Cortex of kidney (tissue), 1 donor: ENCODE measurements at places on chromosomes 16 and 17.

- DNase-seq: no peak
Observed at GRCh38 chr16:13393816-13394215, 492.4 kb downstream of the SHISA9 start.

GRCh38 chr17:38907930-38908675, 17.3 kb upstream of the LASP1NB start:
- no peak for DNase-seq

DNA sequence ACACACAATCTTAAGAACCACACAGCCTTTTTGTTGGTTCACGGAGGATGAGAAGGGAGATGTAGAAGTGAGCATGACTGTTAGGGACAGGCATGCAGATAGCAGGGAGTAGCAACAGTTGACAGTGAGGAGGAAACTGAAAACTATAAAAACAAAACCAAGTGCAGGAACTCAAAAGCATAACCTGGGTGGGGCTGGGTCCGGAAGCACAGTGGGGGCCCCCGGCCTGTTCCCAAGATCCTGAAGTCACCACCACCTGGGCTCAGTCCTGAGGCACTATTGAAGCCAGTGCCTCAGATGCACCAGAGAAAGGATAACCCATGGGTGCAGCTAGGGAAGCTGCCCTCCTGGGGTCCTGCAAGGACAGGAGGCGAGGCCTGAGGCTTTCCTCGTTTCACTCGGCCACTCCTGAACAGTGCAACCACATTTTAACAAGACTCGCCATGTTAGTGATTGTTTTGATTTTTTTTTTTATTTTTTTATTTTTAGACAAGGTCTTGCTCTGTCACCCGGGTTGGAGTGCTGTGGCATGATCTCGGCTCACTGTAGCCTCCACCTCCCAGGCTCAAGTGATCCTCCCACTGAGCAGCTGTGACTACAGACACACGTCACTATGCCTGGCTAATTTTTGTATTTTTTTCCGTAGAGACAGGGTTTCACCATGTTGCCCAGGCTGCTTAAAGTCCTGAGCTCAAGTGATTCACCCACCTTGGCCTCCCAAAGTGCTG, 27.7 kb upstream of the CBX4 start:
- no peak for DNase-seq

DNA sequence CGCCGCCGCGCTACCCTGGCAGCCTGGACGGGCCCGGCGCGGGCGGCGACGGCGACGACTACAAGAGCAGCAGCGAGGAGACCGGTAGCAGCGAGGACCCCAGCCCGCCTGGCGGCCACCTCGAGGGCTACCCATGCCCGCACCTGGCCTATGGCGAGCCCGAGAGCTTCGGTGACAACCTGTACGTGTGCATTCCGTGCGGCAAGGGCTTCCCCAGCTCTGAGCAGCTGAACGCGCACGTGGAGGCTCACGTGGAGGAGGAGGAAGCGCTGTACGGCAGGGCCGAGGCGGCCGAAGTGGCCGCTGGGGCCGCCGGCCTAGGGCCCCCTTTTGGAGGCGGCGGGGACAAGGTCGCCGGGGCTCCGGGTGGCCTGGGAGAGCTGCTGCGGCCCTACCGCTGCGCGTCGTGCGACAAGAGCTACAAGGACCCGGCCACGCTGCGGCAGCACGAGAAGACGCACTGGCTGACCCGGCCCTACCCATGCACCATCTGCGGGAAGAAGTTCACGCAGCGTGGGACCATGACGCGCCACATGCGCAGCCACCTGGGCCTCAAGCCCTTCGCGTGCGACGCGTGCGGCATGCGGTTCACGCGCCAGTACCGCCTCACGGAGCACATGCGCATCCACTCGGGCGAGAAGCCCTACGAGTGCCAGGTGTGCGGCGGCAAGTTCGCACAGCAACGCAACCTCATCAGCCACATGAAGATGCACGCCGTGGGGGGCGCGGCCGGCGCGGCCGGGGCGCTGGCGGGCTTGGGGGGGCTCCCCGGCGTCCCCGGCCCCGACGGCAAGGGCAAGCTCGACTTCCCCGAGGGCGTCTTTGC, 3.1 kb downstream of the HIC1 start:
- no peak for DNase-seq

DNA sequence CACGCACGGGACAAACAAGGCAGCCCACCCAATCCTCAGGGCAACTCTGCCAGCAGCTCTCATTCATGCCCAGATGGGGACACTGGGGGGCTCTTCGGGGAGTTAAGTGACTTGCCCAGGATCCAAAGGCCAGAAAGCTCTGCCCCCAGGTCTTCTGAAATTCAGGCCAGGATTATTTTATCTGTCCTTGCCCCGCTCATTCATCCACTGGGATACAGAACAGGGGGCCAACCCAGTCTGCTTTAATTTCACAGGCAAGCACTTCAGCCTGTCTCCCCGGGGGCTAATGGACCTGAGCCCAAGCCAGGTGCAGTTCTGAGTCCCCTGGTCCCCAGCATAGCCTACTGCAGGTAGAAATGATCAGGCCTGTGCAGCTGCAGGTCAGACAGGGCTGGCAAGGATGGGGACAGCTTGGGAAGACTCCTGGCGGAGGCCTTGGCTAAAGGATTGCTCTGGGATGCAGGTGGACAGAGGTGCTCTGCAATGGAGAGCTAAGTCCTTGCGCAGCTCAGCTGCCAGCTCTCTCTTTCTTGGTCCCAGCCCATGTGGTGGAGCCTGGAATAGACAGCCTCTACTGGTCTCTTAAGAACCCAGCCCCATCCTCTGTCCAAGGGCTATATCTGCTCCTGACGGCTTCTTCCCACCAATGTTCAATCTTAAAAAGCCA, 766 bp upstream of the B3GNT9 start:
- DNase-seq: no peak
